Left lung (tissue), 14 donors: ENCODE measurements at places on chromosomes 5 and 9.

DNA sequence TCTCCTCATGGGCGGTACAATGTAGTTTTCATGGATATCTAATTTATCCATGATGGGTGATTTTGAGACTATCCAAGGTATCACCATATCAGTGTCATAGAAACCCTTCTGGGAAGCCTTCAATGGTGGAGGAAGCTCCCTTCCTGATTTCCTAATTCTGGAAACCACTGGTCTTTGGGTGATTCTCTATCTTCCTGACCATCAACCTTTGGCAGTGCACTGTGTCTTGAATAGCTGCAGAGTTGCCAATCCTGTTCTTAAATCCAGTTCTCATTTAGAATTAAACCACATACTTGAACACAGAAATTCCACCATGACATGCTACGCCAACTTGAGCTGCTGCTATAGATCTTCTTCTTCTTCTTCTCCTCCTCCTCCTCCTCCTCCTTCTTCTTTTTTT, 161.7 kb upstream of the KLF9 start:
- DNase-seq, result no peak

- DNase-seq, result no peak
Measured at GRCh38 chr5:168334280-168334679, 42.8 kb downstream of the WWC1 start.

GRCh38 chr5:143315929-143316328, 87.6 kb downstream of the NR3C1 start:
- no peak for DNase-seq

GRCh38 chr5:65808251-65808741, 86.3 kb downstream of the NLN start:
- DNase-seq, result no peak

GRCh38 chr9:70413464-70413798, 1.0 kb downstream of the KLF9 start:
- no peak for DNase-seq

DNA sequence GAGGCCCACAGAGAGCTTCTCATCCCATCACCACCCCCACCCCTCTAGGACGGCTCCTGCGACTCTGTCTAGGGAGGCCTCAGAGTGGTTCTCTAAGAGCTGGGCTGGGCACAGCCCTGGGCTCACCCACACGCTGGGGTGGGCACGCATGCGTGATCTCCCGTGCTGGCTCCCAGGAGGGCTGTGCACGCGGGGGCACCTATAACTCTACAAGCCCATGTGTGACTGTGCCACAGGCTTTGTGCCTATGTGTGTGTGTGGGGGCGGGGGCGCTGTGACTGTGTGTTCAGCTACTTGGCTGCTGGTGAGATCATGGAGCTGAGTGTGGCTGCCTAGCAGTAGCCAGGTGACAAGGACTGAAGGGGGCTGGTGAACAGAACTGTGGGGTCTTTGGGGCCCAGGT, 32.2 kb downstream of the NDUFA8 start:
- no peak for DNase-seq

GRCh38 chr9:90805006-90805996, 3.7 kb downstream of the SYK start:
- no peak for DNase-seq

DNA sequence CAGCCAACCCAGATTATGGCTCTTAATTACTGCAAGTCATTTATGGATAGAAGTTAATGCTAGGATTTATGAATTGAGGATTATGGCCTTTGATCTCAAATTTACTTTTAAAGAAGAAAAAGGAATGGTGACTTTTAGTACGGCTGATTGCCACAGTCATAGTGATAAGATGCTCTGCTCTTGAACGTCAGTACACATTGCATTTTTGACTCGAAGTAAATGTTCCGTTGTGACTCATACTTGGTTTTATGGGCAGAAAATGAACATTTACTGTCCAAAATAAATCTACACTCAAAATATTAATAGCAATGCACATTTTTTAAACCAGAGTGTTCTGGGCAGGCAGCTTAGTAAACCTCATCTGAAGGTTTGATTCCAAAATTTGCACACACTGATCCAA, 830 bp downstream of the ADAMTSL1 start:
- no peak for DNase-seq

GRCh38 chr9:31912636-31913035, 471.8 kb upstream of the ACO1 start:
- DNase-seq, result no peak

GRCh38 chr9:129471201-129472019, 149.5 kb downstream of the C9orf50 start:
- no peak for DNase-seq

DNA sequence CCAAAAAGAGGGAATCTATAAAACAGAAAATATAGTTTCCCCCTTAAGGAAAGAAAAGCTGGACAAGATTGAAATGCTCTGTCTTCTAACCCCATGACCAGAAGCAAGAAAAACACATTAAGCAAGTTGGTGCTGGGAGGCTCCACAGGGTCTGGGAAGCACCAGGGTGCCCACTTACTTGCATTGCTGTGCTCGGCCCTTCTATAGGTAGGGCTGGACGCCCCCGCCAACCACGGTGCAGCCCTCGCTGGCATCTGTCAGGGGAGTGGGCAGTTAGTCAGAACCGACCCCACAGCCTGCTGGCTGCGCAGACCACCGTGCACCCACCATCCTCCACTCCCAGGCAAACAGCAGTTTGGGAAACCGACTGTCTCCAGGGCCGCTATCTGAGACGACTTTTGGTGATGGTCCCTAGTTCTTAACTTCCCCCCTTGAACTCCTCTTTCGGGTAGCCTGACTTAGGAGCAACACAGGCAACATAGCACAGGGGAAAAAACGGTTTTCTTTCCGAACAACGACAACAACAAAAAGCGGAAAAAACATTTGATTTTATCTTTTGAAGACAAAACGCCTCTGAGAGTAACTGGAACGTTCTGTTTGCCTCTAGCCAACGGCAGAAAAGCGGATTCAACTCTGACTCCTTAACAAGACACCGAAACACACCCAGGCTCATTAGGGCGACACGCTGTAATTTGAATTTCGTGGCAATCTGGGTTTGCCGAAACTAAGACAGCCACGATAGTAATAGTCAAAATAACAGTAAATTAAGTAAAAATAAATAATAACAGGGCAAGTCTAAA, 3.9 kb downstream of the IRX2 start:
- no peak for DNase-seq

- DNase-seq, result no peak
Measured at GRCh38 chr5:80149161-80149609, 106.7 kb downstream of the SERINC5 start.

GRCh38 chr9:133331221-133331620, 4.8 kb downstream of the SURF6 start:
- no peak for DNase-seq

DNA sequence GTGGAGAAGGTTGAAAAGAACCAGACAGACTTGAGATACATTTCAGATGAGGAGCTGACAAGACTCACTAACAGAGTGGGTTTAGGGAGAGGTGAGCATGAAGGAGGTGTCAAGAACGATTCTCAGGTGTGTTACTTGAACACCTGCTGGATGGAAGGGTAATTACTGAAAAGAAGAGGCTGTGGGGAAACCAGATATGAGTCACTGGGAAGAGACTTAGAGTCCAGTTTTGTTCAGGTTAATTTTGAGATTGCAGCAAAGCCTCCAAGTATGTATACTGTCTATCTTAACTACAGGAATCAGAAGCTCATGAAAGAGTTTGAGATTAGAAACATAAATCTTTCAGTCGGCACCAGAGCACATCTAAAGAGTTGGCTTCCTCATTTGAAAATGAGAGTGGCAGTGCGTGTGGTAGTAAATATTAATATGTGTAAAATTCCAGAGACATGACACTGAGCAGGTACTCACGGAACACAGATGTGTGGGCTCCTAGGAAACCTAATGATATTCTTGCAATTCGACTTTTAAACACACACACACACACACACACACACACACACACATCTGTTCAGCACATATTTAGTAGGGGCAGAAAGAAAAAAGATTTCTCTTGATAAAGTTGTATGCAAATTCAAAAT, 197.1 kb downstream of the CDH18 start:
- no peak for DNase-seq
